ENCODE measurements at places on chromosomes 13 and 19.

- DNase-seq, result no peak
These were observed 729.4 kb upstream of the SGCG start for GRCh38 chr13:22451327-22451741.

- no peak for DNase-seq
These were observed 8.2 kb downstream of the RASGRP4 start for GRCh38 chr19:38417544-38418506.

- peak; percentile 31 for DNase-seq
These were observed 1124.9 kb downstream of the DIAPH3 start for GRCh38 chr13:59038824-59039223.

- DNase-seq, result no peak
These were observed 72.6 kb upstream of the C13orf46 start for GRCh38 chr13:114046431-114046975.

GRCh38 chr19:13819238-13819637 is 24.0 kb downstream of the ZSWIM4 start:
- no peak for DNase-seq

GRCh38 chr19:50817941-50818858 is 5.4 kb downstream of the KLK1 start:
- DNase-seq, result no peak

DNA sequence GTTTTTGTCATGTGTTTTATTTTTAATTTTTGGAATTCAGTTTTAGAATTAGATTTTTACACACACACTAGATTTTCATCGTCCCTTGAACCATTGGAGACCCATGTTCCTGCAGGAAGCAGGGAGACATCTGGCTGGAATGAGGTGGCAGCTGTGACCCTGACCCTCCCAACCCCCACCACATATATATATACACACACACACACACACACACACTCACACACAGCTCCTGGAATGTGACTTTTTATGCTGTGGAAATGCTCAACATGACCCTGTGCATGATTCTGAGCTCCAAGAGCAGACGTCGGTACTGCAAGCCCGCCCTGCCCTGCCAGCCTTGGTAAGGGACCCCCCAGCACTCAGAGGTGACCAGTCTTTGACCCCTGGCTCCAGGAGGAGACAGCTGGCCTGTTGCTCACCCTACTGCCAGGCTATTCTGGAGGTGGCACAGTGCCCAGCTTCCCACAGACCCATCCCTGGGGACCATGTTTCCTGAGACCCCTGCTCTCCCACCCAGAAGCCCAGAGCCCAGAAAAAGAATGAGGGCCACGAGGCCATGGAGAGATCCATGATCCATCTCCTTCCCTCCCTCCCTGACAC is 103.2 kb upstream of the VSTM2B start:
- DNase-seq, result no peak

DNA sequence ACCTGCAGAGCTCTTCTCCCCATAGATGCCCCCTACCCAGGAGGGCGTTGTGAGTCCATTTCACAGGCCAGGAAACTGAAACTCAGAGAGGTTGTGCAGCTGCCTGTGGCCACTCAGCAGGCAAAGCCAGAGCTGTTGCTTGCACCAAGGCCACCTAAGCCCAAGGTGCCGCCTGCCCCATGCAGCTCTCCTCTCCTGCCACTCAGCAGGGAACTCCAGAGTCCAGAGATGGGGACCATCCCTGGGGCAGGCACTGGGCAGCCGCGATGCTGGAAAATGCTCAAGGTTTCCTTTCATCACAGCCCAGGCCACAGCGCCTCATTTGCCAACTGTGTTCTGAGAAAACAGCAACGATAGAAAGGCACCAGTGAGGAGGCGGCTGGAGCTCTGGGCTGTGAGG is 41.0 kb upstream of the PEPD start:
- DNase-seq, result no peak

DNA sequence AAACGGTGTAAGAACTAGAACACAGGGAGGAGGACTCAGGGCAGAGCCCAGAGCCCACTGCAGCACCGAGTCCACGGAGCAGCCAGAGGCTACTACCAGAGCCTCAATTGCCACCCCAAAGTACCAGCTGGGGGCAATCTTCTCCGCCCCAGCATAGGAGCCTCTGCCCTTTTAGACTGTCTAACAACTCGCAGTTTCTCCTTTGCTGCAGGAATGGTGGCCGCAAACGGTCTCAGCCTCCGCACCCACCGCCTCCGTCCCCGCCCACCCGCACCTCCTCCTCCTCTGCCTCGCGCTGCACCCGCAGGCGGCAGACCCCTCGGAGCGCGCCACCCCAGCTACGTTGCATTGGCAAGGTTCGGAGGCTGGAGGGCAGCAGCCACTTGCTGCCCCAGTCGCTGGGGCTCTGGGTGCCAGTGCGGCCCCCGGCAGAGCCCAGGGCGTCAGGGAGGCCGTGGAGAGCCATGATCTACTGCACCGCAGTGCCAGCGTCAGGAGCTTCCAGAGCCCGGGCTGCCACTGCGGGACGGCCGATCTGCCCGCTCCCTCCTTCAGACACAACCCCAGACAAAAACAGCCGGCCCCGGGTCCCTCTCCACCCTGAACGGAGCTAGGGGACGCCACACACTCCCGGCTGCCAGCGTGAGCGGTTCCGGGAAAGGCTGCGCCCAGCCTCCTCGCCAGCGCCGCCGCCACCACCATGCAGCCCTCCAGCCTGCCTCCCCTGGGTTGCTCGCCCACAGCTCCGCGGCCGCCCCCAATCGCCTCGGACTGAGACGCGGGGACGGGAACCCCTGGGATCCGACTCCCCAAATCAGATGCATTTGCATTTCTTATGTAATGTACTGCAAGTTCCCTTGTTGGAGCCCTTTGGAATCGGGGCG is 1.8 kb downstream of the FGF14 start:
- no peak for DNase-seq

DNA sequence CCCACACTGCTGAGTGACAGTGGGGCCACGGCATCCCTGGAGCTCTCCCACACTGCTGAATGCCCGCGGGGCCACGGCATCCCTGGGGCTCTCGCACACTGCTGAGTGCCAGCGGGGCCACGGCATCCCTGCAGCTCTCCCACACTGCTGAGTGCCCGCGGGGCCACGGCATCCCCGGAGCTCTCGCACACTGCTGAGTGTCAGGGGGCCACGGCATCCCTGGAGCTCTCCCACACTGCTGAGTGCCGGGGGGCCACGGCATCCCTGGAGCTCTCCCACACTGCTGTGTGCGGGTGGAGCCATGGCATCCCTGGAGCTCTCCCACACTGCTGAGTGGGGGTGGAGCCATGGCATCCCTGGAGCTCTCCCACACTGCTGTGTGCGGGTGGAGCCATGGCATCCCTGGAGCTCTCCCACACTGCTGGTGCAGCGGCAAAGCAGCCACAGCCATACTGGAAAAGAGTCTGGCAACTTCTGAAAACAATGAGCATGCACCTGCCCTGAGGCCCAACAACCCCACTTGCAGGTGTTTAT is 8.6 kb downstream of the TUBGCP3 start:
- DNase-seq, result no peak

- peak; percentile 34 for DNase-seq
These were observed 5.0 kb downstream of the FFAR1 start for GRCh38 chr19:35352448-35353304.

GRCh38 chr19:57103573-57104277 is 16.1 kb upstream of the USP29 start:
- no peak for DNase-seq

DNA sequence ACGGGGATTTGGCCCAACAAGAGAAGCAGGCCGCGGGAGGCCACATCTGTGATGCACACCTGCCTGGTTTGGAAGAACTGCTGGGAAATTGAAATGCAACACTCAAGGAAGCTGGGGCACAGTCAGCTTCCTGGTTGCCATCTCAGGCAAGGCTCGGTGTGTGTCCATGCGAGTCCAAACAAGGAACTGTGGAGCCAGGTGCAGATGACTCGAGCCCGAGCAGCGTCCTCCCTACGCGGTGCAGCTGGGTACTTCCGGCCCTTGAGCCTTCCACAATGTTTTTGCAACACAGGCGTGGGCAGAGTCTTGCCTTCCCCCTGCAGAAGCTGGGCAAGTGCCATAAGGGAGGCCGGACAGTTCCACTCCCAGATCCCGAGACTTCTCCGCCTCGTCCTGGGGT is 94.6 kb downstream of the CRYL1 start:
- DNase-seq, result no peak

DNA sequence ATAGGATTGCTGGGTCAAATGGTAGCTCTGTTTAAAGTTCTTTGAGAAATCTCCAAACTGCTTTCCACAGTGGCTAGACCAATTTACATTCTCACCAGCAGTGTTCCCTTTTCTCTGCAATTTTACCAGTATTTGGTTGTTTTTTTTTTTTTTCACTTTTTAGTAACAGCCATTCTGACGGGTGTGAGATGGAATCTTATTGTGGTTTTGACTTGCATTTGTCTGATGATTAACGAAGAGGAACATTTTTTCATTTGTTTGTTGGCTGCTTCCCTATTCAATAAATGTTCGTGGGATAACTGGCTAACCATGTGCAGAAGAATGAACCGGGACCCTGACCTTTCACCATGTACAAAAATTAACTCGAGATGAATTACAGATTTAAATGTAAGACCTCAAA is 31.2 kb downstream of the CYP4F2 start:
- DNase-seq, result no peak

- no peak for DNase-seq
These were observed 236.5 kb downstream of the DCLK1 start for GRCh38 chr13:35894636-35895035.

- DNase-seq, result peak; percentile 48
These were observed 1.6 kb upstream of the TTC9B start for GRCh38 chr19:40219721-40220276.

GRCh38 chr13:103140001-103140671 is 73.9 kb upstream of the SLC10A2 start:
- DNase-seq, result no peak

GRCh38 chr13:44879452-44880058 is 109.7 kb downstream of the NUFIP1 start:
- DNase-seq, result no peak

DNA sequence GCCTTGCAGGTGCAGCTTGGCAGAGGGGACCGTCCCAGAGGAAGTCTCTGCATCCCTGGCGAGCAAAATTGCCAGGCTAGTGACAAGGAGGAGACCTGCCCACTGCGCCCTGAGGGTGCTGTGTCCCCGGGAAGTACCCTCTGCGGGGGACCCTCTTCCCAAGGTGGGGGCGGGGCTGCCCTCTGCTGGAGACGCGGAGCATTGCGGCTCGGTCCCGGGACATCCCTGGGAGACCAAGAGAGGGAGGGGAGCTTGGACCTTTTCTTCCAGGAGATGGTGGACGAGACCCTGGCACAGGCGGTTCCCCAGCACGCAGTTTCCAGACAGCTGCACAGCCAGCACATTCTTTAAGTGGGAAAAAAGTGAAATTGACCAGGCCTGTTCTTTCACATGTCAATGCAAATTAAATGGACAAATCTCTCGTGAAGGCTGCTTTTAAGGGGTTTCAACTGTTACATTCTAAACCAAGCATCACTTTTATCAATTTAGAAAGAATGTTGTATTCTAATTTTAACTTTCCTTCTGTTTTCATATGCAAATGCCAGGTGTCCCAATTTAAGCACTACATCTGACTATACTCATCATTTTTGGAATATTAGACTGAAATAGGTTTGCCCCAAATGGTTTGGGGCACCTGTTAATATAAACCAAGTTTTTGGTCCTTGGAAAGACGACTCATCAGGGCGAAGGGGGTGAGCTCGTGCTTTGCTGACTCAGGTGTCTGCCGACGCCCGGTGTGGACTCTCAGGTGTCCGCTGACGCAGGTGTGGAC is 60.7 kb downstream of the MCF2L start:
- DNase-seq, result no peak

DNA sequence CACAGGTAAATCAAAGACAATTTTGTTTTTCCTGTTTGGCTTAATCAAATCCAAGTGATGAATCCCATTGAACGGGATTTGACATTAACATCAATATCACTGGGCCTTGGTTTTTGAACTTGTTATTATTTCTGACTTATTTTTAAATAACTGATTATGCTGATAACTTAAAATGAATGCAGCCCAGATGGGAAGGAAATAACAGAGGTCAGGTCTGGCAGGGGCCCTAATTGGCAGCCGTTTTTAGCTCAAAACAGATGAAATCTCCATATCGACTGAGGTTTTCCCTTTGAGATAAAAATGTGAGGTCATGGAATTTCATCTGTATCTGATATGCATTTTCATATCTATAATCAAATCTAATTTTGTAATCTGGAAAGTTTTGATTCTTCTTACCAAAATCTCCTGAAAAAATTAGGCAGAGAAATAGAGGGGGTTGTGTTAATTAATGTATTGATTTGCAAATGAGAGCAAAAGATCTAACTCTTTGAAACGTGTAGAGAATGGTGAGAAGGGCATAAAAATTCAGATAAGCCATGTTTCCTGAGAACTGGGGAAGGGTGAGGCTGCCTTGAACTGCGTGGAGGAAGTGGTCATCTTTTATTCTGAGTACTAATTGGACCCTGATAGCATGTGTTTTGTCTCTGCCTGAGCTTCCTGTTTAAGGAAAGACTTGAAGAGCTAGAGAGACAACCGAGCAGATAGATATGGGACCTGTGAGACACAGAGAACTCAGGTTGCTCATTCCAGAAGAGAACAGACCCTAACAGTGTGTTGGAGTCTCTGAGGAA is 98.2 kb upstream of the C1QTNF9B start:
- no peak for DNase-seq

- DNase-seq, result no peak
These were observed 5.7 kb upstream of the CEACAM18 start for GRCh38 chr19:51472607-51473006.

DNA sequence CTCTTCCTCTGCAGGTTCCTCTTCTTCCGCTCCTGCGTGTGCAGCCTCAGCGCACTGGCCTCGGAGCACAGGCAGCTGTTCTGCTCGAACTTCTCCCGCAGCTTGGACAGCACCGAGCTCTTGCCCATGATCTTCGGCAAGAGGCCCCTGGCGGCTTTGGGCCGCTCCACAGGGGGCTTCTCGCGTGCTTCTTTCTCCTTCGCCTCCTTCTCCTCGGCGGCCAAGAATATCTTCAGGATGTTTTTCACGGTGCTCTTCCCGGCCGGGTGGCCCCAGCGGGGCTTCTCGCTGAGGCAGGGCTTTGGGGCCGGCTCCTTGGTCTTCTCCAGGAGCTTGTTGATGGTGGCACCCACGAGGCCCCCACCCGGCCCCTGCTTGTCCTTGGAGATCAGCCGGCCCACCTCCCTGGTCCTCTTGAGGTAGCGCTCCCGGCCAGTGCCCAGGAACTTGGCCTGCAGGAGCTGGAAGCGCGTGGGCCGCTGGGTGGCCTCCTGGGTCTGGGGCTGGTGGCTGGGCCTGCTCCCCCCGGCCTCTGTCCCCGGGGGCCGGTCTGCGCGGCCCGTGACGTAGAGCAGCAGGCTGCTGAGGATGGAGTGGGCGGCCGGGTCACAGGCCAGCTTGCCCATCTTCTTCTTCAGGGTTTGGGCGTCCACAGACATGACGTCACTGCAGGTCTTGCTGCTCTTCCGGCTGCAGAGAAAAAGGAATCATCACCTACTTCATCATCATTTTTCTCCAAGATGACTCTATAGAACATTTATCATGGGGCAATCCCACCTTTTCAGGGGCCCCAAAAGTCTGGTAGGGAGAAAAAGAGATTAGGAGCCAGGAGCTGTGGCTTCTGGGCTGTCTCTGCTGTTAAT is 43.8 kb upstream of the GRTP1 start:
- DNase-seq, result no peak

- DNase-seq, result no peak
These were observed 191.0 kb upstream of the SOX1 start for GRCh38 chr13:111875915-111876314.
